ENCODE measurements at places on chromosomes 1 and 21. TPM values are rescaled to one million over a fixed set of nuclear protein-coding genes. Genes with fewer than 3 reads are reported as not detected.

GRCh38 chr1:58907398-58907797, 123.6 kb upstream of the JUN start:
- DNase-seq: no peak

DNA sequence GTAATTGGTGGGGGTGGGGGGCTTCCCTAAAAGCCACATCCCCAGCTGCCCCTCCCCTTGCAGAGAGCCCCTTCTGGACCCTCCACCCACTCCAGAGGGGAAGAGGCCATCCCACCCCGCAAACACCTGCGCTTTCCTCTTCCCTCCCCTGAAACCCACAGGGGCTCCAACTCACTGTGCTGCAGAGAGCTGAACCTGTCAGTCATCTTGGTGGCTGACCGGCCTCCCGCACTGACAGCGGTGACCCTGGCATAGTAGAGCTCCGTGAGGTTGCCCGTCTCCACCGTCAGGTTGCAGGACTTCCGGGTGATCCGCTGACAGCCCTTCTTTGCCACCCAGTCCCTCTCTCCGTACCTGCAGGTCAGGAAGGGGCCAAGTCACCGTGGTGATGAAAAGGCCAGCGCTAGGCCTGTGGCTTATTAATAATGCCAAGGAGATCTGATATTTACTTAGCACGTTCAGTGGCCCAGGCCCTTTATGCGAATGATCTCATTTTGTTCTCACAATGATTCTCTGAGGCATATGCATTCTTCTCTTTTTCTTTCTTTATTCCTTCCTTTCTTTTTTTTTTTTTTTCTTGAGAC, 5.9 kb downstream of the IL22RA1 start:
- DNase-seq: no peak

DNA sequence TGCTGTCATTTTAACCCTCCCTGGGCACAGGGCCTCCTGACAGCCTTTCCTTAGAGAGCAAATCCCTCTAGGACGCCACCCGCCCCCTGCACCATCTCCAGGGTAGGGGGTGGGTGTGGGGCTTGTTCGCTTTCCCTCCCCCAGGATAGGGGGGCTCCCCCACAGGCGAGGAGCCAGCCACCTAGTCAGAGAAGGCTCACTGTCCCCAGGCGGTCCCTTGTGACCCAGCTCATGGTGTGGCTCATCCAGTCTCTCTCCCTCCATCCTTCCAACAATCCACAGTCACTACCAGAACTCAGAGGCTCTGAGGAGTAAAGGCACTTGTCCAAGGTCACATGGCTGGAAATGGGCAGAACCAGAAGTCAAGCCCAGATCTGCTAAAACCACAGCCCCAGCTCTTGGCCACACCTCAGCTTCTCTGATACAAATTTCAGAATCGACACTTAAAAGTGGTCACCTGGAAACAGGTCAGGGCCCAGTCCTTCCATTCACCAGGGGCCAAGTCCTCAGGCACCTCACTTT, 89.8 kb downstream of the MRPL37 start:
- no peak for DNase-seq

GRCh38 chr1:244920911-244921761, 56.8 kb upstream of the HNRNPU start:
- DNase-seq: no peak

The NT5C1A gene
- total RNA-seq: not detected

GRCh38 chr1:180954005-180954800, 41.5 kb downstream of the KIAA1614 start:
- DNase-seq: peak; percentile 74

- no peak for DNase-seq
Observed at GRCh38 chr1:216903382-216903740, 180.1 kb upstream of the ESRRG start.

The EIF3I gene
- total RNA-seq: 299 TPM

DNA sequence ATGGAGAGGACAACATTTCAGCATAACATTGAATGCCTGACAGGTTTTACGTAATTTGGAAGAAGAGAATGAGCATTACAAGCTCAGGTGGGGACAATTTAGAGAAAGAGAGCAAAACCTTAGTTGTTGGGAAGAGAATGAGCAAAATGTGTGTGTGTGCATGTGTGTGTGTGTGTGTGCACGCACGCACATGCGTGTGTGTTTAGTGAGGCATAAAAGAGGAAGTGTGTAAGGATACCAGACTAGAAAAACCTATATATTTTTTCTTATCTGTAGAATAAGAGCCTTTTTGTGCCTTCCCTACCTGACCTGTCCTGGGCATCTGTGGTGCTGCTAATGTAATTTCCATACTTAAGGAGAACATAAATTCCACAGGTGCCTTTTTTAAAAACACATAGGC, 99.0 kb upstream of the PLXNA2 start:
- DNase-seq: no peak
